ENCODE measurements at places on chromosomes 2 and 18.

DNA sequence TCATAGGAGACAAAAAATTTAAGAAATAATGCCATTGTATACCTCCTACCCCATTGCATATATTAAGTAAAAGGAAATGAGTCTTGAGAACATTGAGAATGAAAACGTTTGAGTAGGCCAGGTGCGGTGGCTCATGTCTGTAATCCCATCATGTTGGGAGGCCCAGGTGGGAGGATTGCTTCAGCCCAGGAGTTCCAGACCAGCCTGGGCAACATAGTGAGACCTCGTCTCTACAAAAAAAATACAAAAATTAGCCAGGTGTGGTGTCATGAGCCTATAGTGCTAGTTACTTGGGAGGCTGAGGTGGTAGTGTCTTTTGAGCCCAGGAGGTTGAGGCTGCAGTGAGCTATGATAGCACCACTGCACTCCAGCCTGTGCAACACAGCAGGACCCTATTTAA lies 107.7 kb upstream of the MGAT5 start:
- no peak for DNase-seq

DNA sequence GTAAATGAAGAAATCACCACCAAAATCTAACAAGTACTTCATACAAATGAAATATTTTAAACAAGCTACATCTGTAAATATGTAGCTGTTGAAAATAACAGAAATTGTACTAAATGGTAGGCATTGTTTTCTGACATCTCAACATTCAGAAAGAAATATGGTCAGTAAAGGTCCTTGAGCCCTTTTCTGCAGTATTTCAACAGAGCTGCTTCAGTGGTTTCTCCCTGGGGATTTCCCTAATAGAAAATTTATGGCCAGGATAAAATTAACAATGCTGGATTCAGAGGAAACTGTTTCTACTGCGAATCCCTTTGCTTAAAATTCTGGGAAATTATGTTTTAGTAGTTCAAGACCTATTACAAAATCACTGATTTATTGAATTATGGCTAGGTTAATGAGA lies 256.6 kb downstream of the PIEZO2 start:
- no peak for DNase-seq

GRCh38 chr2:175187378-175187777 lies 5.9 kb upstream of the ATP5MC3 start:
- DNase-seq, result peak; percentile 9

DNA sequence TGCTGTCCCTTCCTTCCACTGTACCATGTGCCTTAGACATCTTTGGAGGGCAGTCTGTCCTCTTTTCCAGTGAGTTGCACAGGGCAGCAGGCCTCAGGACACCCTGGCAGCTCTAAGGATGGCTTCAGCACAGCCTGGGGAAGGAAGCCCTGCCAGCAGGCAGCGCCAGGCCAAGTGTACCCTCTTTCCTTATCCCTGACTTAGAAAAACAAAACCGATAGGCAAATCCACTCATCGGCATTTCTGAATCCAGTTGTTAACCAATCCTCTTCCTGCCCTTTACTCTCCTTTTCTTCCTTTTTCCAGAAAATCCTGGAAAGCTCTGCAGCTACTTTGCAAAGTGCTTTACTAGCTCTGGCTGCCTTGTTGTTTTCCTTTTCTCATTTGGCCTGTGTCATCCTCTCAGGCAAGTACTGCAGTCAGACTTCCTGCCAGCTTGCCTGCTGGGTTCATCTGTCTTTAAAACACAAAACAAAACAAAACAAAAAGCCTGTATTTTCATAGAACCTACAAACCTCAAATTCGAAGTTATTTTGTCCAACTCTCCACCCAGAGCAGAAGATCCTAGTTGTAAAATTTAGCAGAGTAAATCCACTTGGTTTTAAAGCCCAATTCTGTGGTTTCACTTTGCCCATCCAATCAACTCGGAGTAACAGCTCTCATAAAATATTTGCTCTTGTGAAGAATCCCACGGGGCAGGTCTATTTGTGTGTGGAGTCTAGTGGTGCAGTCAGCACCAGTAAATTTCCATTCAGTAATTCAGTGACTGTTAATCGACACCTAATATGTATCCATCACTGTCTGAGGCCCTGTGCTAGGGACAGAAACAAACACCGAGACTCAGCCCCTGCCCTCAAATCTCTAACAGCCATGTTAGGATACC lies 45.2 kb downstream of the PCBP1 start:
- DNase-seq, result peak; percentile 59

DNA sequence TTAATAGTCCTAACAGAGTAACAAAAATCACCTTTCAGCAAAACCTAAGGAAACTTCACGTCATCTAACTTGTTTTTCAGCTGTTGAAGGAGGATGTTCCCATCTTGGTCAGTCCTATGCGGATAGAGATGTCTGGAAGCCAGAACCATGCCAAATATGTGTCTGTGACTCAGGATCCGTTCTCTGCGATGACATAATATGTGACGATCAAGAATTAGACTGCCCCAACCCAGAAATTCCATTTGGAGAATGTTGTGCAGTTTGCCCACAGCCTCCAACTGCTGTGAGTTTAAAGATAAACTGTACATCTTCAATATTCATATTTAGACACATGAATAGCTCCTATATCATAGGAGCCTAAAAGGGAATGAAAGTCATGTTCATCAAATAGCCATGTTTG lies 10.5 kb downstream of the COL3A1 start:
- DNase-seq, result peak; percentile 63

DNA sequence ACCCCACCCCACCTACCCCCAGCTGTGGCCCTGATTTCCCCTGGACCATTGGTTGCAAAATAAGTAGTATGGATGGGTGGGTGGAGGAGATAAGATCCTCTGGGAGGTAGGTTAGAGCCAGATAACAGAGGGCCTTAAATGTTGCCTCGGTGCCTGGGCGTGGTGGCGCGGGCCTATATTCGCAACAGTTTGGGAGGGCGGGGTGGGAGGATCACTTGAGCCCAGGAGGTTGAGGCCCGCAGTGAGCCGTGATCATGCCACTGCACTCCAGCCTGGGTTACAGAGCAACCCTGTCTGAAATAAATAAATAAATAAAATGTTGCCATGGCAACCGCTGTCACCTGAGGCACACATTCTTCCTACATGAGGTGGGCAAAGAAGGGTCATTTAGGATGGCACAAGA lies 103.3 kb upstream of the GATA6 start:
- no peak for DNase-seq

- no peak for DNase-seq
Measured at GRCh38 chr2:129765326-129765677, 214.2 kb upstream of the RAB6C start.

DNA sequence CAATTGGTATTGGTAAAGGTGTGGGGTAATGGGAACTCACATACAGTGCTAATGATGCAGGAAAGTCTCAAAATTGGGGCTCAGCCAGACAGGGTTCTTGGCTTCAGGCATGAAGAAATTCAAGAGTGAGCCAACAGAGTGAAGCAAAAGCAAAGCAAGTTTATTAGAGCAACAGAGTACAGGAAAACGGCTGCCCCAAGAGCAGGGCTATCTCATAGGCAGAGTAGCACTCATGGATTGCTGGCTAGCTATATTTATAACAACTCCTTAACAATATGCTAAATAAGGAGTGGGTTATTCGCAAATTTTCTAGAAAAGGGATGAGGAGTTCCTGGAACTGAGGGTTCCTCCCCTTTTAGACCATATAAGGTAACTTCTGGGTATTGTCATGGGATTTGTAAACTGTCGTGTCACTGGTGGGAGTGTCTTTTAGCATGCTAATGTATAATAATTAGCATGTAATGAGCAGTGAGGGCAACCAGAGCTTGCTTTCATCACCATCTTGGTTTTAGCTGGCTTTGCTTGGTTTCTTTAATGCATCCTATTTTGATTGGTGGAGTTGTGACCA lies 233.8 kb upstream of the NOL4 start:
- no peak for DNase-seq

DNA sequence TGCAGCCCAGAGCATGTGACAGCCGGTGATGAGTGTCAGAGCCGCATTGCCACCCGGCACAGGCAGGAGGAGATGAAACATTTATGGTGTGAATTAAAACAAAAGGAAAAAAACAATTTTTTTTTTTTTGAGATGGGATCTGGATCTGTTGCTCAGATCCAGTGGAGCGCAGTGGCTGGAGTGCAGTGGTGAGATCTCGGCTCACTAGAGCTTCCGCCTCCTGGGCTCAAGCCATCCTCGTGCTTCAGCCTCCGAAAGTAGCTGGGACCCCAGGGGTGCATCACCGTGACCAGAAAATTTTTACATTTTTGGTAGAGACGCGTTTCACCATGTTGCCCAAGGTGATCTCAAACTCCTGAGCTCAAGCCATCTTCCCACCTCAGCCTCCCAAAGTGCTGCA lies 182.1 kb upstream of the SALL3 start:
- DNase-seq, result no peak

DNA sequence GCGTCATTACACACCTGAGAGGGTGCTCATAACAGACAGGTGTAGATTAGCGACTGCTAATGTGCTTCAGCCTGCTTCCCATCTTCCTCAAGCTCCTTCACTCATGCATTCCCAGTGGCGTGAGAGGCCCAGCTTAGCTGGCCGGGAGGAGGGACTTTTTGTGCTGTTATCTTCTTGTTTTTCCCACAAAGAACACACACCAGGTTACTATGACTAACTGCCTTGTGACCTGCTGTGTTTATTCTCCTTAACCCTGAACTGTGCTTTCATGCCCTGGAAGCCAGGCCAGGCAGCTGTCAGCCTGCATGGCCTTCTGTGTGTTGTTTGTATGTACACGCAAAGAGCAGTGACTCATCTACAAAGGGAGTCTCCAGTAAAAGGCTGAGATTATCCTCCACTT lies 143.8 kb downstream of the PIEZO2 start:
- no peak for DNase-seq

DNA sequence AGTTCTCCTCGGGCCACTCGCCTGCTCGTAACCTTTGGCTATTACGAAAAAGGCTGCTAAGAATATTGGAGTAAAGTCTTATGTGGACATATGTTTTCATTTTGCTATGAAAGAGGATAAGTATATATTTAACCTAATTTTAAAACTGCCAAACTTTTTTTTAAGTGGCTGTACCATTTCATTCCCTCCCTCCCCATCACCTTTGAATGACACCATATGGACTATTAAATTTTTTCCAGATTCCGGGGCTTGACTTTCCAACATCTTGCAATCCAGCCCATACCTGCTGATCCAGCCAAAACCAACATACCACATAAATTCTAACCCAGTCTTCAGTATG lies 31.5 kb downstream of the REEP1 start:
- no peak for DNase-seq

DNA sequence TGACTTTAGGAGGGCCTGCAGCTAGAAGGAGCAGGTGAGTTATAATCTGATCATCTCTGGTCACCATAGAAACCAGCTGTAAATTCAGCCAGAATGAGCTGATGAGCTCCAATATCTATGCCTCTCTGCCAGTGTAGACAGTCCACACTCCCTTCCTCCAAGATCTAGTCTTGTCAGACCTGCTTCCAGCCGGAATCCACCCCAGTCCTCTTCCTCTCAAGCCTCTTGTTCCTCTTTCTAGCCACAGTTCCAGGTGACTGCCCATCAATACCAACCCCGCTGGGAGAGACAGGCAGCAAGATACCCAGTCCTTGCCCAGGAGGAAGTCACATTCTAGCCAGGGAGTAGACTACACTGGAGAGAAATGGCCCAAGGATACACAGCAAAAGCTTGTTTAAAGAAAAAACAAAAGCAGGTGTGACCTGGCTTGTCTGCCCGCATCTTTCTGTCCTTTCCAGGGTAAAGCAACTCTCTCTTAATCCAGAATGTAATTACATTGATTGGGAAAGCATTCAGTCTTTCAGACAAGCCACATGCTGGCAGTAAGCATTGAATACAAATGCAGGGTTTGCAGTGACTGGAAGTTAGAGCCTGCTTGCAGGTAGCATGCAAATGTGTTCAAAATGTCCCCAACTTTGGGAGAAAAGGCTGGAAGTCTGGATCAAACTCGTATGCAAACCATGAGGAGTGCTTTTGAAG lies 9.0 kb upstream of the SLC35F6 start:
- DNase-seq, result no peak

DNA sequence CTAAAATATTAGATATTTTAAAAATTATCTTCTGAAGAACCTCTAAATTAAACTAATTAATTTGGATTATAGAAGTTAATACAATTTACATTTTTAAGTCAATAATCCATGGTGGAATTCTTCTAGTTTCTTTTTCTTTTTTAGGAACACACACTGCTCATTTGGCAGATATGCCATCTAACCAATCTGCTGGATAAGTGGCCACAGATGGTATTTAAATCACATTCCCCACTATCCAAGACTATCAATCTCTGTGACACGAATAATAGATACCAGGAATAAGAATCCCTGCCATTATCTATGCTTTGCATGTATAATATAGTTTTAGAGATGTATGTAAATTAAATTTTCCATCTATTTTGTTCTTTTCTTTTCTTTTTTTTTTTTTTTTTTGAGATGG lies 58.5 kb downstream of the CABYR start:
- DNase-seq, result no peak

DNA sequence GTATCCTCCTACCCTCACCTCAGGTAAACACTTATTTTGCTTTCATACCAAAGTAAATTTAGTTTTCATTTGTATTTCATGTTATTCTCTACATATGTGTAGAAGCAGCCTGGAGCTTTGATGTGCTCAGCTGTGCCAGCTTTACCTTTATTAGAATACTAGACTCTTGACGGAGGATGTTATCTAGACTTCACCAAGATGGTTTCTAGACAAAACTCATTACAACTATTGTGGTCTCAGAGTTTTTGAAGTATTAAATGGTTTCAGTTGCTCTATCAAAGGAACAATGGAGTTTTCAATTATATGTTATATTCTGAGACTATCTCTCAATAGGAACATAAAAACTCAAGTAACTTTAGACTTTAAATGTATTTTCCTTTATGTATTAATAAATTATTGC lies 5.0 kb upstream of the IL18RAP start:
- DNase-seq, result no peak

- DNase-seq, result no peak
Measured at GRCh38 chr2:184875212-184875611, 276.9 kb downstream of the ZNF804A start.

DNA sequence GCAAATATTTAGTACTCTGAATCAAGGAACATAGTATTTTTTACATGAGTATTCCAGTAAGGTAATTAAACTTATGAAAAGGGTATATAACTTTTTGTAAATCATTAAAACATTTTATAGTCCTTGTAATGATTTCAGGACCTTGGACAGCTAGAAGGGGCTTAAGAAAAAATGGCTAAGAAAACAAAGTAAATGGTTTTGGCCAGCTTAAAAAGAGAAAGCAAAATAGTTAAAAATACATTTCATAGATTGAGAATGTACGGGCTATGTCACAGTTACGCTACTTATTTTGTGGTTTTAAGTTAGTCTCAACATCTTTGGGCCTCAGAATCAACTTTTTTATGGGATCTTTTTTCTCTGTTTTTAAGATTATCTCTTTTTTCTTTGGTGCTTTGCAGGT lies 26.7 kb downstream of the POLI start:
- DNase-seq, result no peak

GRCh38 chr2:25920336-25920735 lies 42.0 kb upstream of the ASXL2 start:
- DNase-seq, result peak; percentile 80

GRCh38 chr2:229124136-229124535 lies 147.0 kb downstream of the PID1 start:
- DNase-seq, result no peak

Data from AG20443 (cell line).